Forelimb muscle (tissue), 1 donor: ENCODE measurements at places on chromosomes 12 and 14. TPM values are rescaled to one million over a fixed set of nuclear protein-coding genes. Genes with fewer than 3 reads are reported as not detected.

CAPZA3 gene
- not detected for polyA plus RNA-seq

PNMA1 gene
- 23.8 TPM for polyA plus RNA-seq

SMOC1 gene
- polyA plus RNA-seq, result 5.1 TPM

PTPRB gene
- 12.7 TPM for polyA plus RNA-seq

NEMF gene
- 45.6 TPM for polyA plus RNA-seq

NABP2 gene
- 16.8 TPM for polyA plus RNA-seq

ULK1 gene
- polyA plus RNA-seq, result 24.8 TPM

KRT79 gene
- polyA plus RNA-seq, result not detected

CIDEB gene
- 8.2 TPM for polyA plus RNA-seq

GRCh38 chr14:53152887-53153701, at the start of gene DDHD1:
TSS of gene DDHD1 (minus strand) at chr14:53153323. CDS start at chr14:53153098, 225 bp downstream.
- no peak for DNase-seq

DNA sequence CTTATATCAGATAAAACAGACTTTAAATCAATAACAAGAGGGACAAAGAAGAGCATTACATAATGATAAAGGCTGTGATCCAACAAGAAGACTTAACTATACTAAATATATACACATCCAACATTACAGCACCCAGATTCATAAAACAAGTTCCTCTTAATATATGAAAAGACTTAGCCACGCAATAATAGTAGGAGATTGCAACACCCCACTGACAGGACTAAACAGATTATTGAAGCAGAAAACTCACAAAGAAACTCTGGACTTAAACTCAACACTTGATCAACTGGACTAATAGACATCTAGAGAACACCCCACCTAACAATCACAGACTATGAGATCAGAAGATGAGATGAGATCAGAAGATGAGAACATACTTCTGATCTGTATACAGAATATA, 5.7 kb upstream of the CLEC14A start:
- DNase-seq, result no peak

DNA sequence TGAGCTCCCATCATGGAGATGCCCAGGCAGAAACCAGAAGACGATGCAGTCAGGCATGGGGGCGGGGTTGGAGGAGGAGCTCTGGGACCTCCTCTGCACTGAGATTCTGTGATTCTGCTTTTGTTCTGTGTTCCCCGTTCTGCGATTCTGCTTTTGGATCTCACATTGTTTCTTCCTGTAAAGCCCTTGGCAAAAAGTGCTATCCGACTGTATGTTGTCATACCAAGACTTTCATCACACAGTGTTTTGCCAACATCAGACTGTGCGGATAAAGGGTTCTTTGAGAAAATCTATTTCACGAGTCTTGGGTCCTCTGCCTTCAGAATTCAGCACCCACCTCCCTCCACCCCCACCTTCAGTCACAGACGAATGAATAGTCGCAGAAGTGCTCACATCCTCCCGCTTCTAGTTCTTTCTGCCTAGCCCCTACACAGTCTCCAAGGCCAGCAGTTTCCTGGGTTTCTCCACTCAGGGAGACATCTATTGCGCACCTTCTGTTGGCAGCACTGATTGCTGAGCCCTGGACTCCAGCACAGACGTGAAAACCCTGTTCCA, 24.7 kb upstream of the PWP1 start:
- DNase-seq, result no peak

GRCh38 chr12:26698186-26698585, 134.8 kb downstream of the ITPR2 start:
- no peak for DNase-seq

DNA sequence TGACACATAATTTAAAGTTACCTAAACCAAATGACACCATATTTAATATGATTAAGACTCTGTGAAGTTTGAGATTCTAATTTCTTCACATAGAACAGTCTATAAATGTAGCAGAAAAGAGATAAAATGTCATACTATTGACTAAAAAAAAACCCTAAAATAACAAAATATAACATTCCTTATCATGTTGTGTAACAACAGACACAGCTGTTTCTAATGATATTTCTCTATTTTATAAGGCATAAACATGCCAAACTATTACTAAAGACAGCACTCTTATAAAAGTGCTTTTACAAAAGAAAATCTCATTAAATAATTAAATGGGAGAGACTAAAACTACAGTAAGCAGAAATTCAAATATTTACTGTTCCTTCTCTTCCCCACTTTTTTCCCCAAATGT, 49.4 kb downstream of the NOVA1 start:
- DNase-seq, result no peak

DNA sequence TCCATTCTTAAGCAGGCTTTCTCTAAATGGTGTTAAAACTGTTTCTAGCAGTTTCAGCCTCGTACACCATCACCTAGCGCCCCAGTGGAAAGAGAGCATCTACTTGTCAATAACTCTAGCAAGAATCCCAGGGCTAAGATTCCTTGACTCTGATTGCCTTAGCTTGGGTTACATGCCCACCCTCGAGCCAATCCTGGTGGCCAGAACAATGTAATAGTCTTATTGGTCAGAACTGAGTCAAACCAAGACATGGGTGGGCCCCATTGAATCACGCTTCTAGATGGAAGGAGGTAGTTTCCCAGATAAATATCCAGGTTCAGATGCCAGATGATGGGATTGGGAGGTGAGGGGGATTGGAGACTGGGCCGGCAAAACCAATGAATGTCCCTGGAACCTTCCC, 55.9 kb upstream of the MED13L start:
- no peak for DNase-seq

- no peak for DNase-seq
Observed at GRCh38 chr14:86646696-86647690, 1117.0 kb downstream of the FLRT2 start.

GRCh38 chr12:75713434-75713833, 202.0 kb upstream of the KRR1 start:
- DNase-seq, result no peak

- DNase-seq, result no peak
Observed at GRCh38 chr14:79742142-79742541, 469.2 kb downstream of the DIO2 start.

DNA sequence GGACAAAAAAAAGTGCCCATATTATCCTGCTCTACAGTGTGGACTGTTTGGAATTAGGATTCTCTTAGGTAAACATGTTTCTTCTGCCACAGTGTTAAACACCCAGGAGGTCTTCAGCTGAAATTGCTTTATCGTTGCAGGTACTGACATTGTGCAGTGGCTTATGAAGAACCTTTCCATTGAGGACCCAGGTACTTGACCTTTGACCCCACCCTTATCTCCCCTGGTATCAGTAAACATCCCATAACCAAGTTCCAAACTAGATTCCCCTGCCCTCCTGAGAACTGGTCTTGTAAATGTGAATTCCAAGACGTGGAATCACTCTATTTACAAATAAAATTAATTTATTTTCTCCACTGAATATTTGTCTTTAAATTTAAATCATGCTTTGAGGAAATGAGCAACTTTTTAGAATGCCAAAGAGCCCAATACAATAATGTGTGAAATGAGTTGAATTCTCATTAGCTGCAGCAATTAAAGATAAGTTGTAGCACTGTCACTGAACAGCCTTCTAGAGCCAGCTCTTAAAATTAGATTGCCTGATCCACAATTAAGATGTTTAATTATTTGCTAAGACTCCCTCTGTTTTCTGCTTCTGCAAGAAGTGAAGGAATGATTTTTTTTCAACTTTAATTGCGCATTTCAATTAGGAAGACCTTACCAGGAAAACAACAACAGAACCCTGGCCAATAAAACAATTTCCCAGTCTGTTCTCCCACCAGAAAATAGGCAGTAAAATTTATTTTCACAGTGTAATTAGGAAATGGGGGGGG, 439.3 kb downstream of the DPF3 start:
- no peak for DNase-seq

GRCh38 chr12:2794191-2794735, 507 bp upstream of the FKBP4 start:
- DNase-seq, result no peak

DNA sequence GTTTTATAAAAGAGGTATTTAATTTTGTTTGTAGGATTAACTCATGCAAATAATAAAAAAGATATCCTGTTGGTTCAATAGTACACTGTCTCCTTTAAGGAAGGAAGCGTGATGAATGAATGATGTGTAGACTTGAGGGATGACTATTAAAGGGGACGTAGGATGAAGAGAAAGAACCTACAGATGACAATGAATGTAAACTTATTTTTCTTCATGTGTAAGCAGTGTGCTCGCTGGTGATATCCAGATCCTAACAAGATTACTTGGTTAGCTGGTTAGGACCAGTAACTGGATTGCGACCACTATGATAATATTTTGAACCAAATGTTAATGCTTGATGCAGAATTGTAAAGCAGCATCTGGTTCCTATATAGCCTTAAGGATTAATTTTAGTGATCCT, 2.6 kb downstream of the ARF6 start:
- no peak for DNase-seq

- no peak for DNase-seq
Observed at GRCh38 chr14:100147181-100147631, 12.2 kb downstream of the DEGS2 start.

DNA sequence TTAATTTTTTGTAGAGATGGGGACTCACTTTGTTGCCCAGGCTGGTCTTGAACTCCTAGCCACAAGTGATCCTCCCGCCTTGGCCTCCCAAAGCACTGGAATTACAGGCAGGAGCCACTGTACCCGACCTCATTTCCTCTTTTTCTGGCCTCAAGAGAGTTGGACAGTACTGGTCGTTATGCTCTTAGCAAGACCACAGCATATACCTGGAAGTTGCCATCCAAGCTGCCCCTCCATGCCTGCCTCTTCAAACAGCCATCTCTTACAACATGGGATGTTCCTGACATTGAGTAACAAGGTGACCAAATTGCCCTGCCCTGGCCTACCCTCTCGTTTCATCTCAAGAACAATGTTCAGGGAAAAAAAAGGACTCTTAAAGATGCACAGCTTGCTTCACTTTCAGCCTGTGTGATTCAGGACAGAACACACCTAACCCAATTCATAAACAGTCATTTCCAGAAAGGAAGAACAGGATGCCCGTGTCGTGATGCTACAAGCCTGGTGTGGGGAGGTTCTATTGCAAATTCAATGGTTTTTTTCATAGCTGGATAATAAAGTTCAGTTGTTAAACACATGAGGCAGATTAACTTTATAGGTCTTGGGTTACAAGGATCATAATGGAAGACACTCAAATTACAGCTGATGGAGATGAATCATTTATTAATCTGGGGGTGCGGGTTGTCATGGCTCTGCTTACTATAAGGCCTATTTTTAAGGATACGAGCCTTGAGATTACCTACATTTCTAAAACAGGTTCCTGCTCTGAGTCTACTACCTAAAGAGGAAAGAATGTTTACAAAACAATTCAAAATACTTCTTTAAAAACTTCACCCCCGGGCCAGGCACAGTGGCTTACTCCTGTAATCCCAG, 11.9 kb downstream of the GLTP start:
- no peak for DNase-seq

DNA sequence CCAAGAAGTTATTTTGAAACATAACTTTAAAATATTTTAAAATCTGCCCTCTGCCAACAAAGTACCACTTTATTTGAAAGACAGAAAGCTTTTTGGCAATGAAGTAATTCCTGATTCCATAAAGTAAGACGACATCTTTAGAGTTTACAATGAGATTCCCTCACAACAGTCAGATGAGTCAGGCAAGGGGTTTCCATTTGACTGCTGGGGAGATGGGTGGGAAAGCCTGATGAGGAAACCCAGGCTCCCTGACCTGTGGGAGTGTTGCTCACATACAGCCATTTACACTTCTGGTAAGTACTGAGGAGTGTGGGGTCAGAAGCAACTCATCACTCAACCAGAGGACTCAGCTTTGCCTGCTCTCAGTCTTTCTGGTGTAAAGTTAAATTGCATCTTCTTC, 10.2 kb downstream of the KITLG start:
- no peak for DNase-seq

DNA sequence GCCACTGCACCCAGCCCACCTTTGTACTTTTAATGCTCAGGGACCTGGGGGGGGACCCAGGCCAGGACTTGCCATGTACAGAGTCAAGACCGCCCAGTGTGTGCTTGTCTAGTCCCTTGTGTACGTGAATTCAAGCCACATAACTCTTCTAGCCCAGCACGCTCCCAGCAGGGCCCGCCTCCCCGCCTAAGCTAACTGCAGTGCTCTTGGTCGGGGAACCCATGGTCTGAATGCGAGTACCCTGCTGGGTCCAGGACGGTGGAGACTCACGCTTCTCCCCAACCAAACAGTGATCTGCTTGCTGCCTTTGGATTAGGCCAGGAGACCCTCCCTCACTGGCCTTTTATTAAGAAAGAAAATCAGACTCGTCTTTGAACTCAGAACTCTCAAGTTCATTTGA, 23.3 kb downstream of the CD9 start:
- no peak for DNase-seq
